ENCODE measurements at places on chromosomes 5 and 9.

DNA sequence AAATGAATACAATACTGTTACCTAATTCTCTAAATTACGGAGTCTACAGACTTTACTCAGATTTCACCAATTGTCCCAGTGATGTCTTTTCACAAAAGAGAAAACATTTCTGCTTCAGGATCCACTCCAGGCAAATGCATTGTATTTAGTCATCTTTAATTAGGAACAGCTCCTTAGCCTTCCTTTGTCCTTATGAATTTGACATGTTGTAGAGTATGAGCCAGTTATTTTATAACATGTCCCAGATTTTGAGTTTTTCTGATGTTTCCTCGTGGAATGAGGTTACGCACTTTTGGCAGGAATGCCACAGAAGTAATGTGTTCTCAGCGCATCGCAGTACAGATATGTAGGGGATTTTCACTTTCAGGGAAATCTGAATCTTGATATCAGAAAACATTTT lies 10.5 kb downstream of the HABP4 start:
- peak; percentile 43 for DNase-seq

DNA sequence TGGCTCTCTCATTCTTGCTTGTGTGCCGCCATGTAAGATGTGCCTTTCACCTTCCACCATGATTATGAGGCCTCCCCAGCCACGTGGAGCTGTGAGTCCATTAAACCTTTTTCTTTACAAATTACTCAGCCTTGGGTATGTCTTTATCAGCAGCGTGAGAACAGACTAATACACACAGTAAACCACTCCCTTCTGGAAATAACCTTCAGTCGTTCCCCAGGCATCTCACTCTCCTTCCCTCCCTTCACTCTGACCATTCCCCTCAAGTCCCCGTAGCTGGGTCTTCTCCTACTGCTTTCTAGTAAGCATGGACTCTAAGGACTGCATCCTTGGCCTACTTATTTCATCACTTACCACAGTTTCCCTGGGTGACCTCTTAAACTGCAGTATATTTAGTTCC lies 493.9 kb downstream of the CCDC171 start:
- DNase-seq = no peak

DNA sequence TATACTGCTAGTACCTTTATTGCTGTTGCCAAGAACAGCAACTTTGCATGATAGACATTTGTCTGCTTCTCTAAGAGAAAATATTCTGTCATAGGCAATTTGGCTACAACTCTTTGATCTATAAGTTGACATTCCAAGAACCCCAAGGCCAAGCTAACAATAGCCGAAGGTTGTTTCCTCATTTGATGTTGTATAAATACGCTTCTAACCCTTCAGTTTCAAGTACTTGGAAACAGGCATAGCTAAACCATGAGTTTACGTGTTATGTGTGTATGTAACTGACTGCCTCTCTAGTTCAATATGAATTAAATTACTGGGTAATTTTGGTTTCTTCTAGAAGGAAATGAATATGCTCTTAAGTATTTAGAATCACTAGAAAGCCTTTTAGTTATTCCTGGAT lies 1034.0 kb downstream of the TLE4 start:
- DNase-seq = no peak

DNA sequence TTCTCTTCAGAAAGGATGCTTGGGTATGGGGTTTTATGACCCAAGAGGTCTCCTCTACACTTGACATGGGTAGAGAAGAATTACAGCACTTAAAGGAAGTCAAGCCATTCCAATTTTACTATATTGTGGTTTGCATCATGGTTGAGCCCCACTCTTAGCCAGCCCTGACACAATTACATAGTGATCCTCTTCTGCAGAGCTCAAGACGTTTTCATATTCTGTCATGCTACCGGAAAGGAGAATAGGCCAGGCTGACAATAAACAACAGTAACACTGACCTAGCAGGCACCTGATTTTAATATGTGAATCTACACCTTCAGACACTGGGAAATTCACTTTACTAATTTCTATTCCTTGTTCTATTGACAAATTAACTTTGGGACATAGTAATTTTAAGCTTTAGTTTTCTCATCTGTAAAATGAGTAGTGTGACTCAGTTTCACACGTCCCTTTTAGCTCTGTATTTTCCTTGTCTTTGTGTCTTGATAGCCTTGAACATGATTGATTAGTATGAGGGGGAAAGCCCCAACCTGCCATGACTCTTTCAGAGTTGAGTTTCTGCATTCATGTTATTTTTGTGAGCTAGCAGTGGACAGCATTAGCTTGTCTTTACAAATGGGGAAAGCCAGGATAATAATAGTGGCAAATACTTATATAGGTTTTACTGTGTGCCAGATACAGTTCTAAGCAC lies 83.8 kb downstream of the SV2C start:
- DNase-seq = no peak

DNA sequence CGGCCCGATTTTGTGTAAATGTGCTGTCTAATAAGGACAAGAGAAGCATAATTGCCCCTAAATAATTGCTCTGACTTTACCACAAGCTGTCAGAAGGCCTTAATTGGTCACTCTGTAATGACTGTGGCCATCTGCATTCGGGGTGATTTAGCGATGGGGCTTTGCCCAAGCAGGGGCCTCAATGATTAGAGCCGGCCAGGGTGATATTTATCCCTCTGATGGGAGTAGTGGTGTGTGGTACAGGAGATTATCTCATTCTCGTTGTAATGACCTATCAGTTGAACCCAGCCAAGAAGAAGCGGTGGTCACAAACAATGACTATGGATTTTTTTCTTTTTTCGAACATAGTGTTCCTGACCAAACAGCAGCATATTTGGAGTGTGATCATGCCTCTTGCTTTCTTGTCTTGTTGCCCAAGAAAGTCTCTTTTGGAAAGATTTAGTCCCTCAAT lies 72.0 kb upstream of the SAP30L start:
- DNase-seq = no peak

- DNase-seq = peak; percentile 91
These were observed 140.8 kb downstream of the PRR16 start for GRCh38 chr5:120604884-120605283.

DNA sequence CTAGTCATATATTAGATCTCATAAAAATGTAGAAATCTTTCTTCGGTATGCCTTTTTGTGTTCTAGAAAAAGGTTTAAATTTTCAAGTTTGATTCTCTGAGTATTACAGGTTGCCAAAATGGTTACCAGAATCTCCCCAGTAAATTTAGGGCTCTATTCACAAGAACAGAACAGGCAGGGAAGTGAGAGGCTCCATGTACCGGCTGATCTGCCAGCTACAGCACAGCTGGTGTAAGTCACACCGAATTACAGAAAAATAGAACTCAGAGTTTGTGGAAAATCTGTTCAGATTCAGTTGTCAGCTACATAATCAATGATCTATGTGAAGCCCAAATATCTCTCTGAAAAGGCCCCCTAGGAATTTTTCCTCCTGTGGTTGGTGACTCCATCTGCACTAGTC lies 10.5 kb downstream of the FAM81B start:
- DNase-seq = no peak

DNA sequence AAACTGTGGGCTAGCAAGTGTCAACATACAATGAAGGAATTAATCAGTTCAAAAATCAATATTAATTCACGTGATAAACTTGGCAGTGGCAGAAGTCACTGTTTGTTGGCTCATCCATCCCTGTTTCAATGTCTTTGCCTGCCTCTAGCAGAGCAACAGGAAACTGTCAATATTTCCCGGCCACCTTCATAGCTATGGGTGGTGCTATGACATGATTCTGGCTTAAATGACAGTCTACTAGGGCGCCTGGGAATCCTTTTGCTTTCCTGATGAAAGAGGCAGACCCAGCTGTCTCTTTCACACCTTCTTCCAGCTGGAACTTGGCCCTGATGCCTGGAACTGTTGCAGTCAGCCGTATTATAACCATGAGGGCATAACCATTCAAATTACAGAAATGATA lies 72.1 kb upstream of the DNAH5 start:
- no peak for DNase-seq

DNA sequence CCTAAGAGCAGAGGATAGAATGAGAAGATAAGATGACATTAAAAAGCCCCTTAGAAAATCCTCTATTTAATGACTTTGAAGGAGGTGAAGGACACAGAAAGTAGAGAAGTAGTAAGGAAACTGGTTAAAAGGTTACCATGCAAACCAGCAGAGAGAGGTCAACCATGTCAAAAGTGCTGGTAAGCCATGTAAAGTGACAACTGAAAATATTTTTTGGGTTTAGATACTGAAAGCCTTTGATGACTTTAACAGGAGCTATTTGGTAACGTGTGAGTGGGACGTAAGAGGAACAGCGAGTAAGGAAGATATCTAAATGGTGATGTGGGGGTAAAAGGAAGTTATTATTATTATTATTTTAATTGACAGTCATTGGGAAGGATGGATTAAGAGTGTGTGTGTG lies 56.9 kb downstream of the MACIR start:
- no peak for DNase-seq
